Iris pigment epithelial cell (primary cell): ENCODE measurements at places on chromosomes 12 and 14.

DNA sequence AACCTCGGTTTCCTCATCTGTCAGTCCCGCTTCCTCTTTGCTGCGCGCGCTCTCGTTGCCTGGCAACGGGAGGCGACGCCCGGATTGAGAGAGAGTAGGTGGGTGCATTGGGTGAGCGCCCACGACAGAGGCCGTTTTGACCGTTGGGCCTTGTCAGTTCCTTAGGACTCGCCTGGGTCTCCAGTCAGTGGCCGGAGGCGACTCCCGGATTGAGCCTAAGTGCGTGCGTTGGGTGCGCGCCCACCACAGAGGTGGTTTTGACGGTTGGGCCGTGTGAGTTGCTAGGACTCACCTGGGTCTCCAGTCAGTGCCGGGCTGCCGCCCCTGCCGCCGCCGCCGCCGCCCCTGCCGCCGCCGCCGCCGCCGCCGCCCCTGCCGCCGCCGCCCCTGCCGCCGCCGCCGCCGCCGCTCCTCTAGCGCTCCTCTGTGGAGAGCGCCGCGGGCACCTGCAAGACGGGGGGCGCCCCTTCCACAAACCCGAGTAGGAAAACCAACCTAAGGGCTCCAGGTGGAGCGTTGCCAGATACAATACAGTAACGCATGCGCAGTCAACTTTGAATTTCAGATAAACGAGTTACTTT, 37.2 kb downstream of the APOBEC1 start:
- no peak for DNase-seq

- DNase-seq, result peak; percentile 64
Measured at GRCh38 chr14:38210587-38211216, 3.0 kb downstream of the SSTR1 start.

DNA sequence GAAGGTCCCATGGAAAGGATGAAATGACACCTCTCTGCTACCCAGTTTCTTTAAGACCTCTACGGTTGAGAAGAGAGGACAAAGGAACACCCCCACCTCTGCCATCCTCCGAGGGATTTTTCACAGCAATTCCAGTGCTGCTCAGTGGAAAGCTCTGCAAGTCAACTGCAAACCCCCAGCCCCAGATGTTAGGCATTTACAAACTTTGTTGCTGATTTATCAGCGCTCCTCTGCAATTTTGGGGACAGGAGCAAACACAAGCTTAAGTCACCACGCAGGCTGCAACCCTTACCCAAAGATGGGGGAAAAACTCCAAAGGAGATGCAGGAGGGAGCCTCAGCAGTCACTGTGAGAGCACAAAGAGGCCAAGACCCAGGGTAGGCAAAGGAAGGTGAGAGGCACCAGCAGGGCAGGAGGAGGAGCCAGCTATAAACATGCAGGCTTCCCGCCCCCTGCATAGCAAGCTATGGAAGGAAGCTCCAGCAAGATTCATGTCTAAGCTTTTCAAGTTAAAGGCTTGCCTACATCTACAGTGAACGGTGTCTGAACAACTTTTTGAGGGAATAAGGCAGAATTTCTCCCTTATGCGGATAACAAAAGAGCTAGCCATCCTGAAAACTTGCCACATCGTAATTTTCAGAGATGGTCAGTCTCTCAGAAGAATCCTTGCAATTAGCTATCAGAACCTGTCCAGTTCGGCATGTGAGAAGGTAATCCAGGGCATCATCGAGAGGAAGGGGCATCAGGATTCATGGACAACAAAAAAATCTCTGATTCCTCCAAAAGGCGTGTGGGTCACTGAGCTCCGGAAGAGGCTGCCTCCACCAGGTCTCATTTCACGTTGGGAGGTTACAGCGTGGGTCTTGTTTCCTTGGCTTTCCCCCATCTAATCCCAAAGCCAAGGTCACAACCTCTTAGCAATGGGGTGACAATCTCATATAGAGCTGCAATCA, 3.9 kb downstream of the CTDSP2 start:
- peak; percentile 42 for DNase-seq

- no peak for DNase-seq
Measured at GRCh38 chr14:79242666-79243065, 968.6 kb downstream of the DIO2 start.

DNA sequence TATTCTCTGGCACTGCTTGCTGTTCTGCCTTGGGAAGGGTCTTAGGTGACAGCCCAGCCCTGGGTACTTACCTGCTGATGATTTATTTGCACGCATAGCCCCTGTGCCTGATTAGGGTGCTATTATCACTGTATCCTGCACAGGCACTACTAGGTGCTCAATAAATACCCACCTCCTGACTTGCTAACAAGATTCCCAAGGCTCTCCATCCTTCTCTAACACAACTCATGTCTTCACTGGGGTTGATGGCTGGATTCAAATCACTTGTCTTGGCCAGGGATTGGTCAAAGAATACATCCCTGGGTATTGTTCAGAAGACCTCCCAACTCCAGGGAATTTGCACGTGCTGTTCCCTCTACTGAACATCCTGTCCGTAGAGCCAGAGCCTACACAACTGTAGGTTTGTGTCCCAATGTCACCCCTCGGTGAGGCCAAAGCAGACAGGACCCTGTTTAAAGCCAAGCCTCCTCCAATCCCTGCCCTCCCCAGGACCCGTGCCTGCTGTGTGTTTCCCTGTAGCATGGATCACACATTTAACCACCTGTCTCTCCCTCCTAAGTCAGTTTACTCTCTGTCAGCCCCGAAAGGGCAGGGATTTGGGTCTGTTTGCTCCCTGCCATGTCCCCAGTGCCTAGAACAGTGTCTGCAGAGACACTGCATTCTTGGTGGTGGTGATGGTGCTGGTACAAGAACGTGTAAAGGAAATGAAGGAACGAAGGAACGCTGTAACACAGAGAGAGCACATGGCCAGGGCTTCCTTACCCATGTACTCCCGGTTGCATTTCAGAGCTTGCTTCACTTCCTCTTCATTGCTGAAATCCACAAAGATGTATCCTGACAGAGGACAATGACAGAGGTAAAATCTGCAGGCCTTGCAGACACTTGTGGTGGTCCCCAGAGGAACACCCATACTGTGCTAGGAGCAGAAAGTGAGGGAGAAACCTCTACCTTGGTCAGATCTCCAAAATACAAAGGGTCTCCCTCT, 16.5 kb downstream of the RBM19 start:
- no peak for DNase-seq

GRCh38 chr12:28132398-28132797, 57.9 kb upstream of the CCDC91 start:
- no peak for DNase-seq

- no peak for DNase-seq
Measured at GRCh38 chr14:71317385-71318096, 410.3 kb downstream of the PCNX1 start.
